ENCODE measurements at places on chromosomes 11 and 22.

DNA sequence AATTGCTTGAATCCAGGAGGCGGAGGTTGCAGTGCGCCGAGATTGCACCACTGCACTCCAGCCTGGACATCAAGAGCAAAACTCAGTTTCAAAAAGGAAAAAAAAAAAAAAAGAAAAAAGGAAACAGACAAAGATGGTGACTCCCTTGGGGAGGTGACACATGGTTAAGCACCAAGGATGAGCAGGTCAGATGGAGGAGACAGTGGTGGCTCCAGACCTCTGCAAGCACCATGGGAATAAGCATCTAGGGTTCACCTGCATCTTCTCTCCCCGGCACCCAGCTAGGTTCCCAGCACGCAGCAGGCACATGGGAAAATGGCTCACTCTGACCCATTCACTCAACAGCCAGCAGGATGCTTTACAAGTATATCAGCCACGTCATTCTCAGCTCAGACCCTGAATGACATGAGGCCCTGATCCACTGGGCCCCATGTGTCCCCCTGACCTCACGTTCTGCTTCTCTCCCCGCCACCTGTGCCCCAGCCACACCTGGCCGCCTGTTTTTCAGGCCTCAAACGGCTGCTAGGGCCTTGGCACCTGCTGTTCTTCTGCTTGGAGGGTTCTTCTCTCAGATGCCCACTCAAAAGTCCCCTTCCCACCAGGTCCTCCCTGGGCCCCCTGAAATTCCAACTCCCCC is 24.2 kb downstream of the A4GALT start:
- no peak for DNase-seq

- no peak for DNase-seq
Observed at GRCh38 chr22:37171662-37172061, 16.4 kb downstream of the C1QTNF6 start.

DNA sequence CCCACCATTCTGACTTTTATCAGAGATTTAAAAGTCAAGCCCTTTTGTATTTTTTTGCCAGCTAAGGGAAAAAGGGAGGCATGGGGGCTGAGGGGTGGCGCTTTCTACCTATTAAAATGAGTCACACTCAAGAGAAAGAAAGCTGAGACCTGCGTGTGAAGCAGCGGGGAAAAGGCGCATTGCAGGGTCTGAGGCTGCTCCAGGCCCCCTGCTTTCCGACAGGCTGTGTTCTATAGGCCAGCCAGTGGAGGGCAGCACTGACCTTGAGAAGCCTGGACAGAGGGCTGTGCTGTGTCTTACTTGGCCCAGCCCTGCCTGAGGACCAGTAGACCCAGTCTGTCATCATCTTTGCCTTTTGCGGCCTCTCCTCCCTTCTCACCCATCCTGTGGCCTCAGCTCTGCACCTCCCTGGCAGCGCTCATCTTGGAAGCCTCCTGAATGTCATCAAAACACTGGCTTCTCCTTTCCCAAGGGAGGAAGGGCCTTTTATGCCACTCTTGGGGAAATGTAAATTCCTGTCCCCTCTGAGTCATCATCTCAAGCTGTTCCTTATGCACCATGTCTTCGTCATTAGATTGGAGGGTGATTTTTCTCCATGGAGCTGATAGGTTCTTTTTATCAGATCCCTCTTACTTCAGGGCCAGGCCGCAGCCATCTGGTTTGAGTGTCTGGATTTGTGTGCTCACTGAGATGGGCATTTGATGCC is 12.6 kb upstream of the MAPK8IP1 start:
- no peak for DNase-seq

DNA sequence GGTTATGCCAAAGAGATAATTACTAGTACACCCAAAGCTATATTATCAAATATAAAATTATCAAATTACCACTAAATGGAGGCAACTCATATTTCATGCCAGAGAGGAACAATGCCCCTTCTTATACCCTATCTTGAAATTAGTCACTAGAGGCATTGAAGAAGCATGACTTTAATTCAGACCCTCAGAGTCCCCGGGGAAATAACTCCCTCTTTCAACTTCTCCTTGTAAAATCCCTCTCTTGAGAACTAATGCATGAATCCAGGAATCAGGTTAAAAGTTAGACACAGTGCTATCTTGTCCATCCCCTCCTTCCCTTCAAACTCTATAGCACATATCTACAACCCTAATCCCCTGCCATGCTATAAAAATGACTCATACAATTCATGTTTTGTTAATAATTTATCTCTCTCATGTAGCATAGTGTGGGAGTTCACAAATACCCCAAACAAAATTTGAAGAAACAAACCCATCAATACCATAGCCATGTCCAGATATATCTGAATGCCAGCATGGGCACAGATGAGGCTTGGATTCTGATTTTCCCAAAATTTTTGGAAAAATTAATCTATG is 665.4 kb downstream of the KCNA4 start:
- DNase-seq = no peak
